ENCODE measurements at places on chromosomes 1 and 21. TPM values are rescaled to one million over a fixed set of nuclear protein-coding genes. Genes with fewer than 3 reads are reported as not detected.

GRCh38 chr1:10721381-10722321 lies 74.8 kb downstream of the CASZ1 start:
- ATAC-seq: no peak

DNA sequence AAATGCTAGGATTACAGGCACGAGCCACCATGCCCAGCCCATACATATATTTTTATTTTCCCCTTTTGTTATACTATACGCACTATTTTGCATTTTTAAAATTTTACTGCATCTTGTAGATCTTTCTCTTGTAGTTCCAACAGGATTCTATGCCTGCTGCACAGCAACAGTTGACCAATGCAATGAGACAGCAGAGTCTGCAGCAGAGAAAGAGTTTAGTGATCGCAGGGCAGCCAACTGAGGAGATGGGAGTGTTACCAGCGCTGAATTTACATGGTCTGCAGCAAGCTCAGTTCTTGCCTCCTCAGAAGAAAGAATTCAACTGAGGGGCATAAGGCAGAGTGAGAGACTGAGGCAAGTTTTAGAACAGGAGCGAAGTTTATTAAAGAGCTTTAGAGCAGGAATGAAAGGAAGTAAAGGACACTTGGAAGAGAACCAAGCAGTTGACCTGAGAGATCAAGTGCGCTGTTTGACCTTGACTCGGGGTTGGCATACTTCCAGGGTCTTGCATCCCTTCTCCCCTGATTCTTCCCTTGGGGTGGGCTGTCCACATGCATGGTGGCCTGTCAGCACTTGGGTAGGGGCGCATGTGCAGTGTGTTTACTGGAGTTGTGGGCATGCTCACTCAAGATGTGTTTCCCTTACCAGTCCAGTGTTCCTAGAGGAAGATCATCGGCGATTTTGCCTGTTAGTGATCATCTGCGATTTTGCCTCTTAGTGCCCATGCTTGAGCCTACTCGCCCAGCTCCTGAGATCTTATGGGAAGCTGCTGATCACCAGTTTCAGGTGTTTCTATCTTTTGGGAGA lies 4.1 kb upstream of the MTOR start:
- ATAC-seq: no peak

DNA sequence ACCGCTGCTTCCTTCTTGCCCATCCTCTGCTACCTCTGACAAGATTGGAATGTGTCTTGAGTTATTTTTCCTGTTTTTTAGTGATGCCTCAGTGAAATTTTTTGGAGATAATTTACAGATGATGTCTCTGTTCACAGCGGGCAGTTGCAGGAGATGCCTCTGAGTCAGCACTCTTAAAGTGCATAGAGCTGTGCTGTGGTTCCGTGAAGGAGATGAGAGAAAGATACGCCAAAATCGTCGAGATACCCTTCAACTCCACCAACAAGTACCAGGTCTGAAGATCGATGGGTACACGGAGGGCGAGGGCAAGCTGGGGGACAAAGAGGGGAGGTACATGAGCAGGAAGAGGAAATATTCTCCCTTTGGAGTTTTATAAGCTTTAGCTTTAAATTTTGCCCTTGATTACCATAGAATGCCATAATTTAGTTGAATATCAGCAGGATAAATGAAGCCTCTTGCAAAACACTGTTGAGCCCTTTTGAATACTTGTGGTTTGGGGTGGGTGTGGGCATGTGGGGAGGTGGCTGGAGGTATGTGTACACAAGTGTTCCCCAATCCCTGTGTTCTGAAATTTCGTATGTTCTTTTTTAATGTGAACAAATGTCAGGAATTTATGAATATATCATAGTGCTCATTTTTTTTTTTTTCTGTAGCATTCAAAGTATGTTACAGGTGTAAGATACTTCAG lies 19.8 kb downstream of the ATP1A1 start:
- no peak for ATAC-seq

DNA sequence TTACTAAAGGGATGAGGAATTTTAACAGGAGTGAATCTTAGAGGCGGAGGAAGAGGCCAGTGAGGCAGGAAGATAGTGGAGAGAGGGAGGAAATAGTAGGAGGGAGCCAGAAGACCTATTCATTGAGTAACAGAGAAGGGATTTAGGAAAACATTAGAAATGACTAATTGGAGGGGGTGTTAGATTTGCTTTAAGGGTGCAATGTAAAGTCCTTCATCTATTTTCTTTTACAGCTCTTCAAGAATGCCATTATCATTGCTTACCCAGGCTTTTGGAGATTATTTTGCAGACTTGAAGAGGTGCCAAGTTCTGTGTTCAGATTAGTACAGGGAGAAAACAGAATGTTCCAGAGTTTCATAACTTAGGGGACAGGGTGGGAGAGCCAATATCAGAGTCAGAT lies 33.8 kb downstream of the OR10J1 start:
- no peak for ATAC-seq

- ATAC-seq: peak; percentile 72
Observed at GRCh38 chr1:4652631-4653327, 1.6 kb upstream of the AJAP1 start.

GRCh38 chr1:201265756-201266155 lies 17.6 kb upstream of the PKP1 start:
- ATAC-seq: no peak

DNA sequence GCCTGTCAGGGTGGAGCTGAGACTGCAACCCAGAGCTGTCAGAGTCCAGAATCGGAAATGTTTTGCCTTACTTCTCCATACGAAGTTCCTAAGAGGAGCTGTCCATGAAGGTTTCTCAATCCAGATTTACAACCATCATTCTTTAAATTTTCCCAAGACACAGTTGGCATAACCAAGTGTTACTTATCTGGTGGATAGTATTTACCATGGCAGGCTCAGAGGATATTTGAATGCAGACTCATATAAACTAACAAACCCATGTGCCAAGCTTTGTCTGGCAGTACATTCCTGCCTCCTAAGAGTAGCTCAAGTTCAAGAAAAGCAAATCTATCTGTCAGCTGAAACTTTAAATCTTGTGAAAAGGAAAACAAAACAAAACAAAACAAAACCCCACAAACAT lies 267.9 kb downstream of the ZNF326 start:
- ATAC-seq: no peak

DNA sequence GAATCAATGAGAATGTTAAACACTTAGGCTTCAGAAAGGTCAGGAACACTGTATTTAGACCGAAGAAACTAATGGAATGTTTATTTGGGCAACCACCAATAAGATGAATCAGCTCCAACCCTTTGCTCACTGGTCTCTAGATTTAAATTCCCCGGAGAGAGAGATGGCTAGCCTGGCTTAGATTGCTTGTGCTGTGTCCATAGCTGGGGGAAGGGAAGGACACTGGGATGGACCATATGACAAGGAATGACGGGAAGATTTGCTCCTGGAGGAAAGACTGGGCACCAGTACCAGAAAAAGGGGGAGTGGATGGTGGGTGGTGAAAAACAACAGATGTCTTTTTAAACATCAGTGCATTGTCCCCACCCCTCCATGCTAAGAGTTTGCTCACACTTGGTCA lies 426.6 kb downstream of the DUSP10 start:
- no peak for ATAC-seq

GRCh38 chr1:212980123-212980785 lies 29.9 kb downstream of the VASH2 start:
- ATAC-seq: peak; percentile 27

DNA sequence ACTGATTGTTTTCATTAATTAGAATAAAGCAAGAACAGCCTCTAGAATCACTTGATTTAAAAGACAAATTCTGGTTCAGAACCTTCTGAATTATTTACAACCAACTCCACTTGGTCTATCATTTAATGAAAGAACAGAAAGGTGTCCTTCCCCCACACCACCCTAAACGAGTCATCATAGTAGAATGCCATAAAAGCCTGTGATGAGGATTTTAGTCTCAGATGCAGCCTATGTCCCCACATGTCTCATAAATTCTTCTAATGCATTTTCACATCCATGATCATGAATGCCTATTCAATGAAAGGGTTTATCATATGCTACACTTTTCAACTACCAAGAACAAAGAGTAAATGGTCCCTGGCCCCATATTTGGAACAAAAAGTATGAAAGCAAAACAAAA lies 508.1 kb downstream of the DPYD start:
- ATAC-seq: no peak

- ATAC-seq: peak; percentile 58
Observed at GRCh38 chr21:35149698-35150097, 100.6 kb upstream of the RUNX1 start.

DNA sequence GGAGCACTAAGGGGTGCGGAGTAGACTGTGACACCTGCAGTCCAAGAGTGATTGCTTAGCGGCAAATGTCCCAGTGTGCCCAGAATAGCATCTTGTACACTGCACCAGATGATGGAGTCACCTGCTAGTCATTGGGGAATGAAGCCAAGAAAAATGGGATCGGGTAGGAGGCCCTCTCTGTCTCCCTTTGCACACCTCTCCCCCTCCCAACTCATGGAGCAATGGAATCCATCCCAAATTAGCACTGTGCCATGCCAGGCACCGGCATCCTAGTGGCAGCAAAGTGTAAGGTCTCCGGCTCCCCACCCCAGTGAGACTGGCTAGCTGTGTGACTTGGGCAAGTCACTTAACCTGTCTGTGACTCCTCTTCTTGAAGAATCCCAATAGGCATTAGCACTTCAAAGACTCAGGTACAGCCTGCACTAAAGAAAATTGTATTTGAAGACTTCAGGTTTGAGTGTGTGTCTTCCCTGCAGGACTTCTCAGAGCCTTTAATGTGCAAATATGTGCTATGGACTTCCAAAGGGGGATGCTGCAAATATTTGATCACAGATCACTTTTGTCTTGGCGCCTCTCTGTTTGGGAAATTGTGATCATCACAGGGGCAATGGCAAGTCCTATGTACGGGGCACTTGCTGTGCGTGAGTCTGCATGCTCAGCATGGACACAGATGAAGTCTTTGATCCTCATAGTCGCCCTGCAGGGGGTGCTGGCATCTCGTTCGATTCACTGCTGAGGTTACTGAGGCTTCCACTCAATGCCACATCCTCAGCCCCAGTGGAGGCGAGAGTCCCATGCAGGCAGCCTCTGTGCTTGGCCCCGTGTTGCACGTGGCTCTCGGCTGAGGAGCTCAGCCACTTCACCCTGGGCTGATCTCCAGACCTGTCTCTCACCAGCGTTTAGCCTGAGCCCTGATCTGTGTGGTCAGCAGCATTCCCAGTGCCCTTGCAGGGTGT lies 272.9 kb upstream of the C1orf174 start:
- no peak for ATAC-seq

GRCh38 chr1:89790592-89790991 lies 30.2 kb upstream of the LRRC8D start:
- no peak for ATAC-seq

GRCh38 chr1:151184211-151184610 lies 5.8 kb downstream of the VPS72 start:
- no peak for ATAC-seq

GRCh38 chr1:158507511-158507910 lies 35.5 kb downstream of the OR10R2 start:
- no peak for ATAC-seq

DNA sequence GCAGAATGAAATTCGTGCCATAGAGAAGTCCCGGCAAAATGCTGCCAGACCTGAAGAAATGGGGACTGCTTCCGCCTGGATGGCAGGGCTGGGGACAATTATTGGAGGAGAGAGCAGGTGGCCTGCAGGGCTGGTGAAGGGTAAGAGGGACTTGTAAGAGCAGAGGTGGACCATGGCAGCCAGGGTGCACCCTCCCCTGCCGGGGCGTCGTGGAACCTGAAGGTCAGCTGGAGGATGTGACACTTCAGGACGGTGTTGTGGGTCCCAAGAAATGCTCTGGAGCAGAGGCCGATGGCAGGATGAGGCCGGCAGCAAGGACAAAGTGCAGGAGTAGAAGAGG lies 40.3 kb downstream of the RIPK4 start:
- no peak for ATAC-seq

DNA sequence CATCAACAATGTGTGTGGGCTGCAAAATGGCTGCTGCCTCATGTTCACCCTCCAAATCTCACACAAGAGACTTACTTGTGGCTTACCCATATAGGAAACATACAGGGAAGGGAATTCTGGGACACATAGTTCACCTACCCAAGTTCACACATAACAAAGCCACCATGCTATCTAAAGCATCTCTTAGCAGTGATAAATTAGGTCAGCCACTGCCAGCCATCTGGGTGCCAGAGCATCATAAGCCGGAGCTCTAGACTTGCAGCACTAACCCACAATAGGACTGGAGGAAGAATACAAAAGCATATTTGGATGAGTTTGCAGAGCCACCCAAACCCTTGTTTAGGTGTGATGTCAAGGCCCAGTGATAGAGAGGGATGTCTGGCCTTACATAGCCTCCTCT lies 321.7 kb downstream of the SEC16B start:
- ATAC-seq: no peak

DNA sequence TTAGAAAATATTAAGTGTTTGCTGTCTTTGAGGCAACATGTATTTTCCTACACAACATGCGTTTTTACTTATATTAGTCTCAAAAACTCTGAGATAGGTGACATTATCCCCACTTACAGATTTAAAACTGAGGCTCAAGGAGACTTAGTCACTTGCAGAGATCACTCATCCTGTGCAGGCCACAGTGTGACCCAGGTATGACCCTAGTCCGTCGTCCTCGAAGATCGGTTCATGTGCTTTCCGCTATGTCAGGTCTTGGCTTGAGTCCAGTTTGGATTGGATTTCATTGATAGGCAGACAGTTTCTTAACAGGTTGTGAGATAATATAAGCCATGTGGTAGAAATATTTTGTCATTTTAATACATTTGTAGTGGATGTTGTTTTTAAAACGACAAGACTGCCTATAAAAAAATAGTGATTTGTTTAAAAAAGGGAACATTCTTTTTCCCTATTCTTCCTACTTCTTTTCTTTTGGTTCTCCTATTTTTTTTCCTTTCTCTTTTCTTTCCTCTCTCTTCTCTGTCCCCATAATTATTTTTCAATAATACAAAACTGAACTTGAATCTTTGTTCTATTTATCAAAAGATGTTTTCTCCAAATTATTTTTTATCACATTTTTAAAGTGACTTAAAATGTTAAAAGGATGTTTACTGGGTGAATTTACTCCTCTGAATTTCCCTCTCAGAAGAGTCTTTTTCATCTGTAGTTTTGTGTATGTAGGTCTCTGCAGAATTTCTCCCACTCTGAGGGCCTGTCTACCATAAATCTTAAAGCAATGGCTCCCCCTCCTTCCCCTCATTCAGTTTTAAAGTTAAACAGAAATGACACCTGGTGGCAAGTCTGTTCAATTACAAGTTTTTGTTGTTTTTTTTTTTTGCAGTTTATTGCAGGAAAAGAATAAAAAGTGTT lies 81.8 kb downstream of the PHTF1 start:
- ATAC-seq: no peak

- ATAC-seq: peak; percentile 61
Observed at GRCh38 chr1:111227851-111228747, 586 bp downstream of the CHI3L2 start.

AMY2B gene
- 6.3 TPM for total RNA-seq

DIO1 gene
- total RNA-seq: not detected

LRIG2 gene
- 9.9 TPM for total RNA-seq

PTGFR gene
- not detected for total RNA-seq

PCAT6 gene
- total RNA-seq: 1.8 TPM

IL10 gene
- total RNA-seq: 1.8 TPM

SPATA1 gene
- 0.65 TPM for total RNA-seq

COL8A2 gene
- not detected for total RNA-seq

TMOD4 gene
- total RNA-seq: 1.5 TPM

KCNH1 gene
- total RNA-seq: not detected

BACE2 gene
- 0.52 TPM for total RNA-seq

Data from activated T-helper 17 cell treated with anti-CD3 and anti-CD28 coated beads, Interleukin-2, amount 50 U/mL, for 72 hours (primary cell).